Skeletal muscle cell (primary cell): ENCODE measurements at places on chromosomes 12 and 14.

- DNase-seq, result no peak
These were observed 545.2 kb downstream of the BCL11B start for GRCh38 chr14:98726585-98727405.

GRCh38 chr12:93151079-93151762 is 222.1 kb upstream of the EEA1 start:
- no peak for DNase-seq

GRCh38 chr12:117580718-117581062 is 219.3 kb upstream of the NOS1 start:
- DNase-seq, result no peak

GRCh38 chr12:52300796-52301691 is 9.7 kb upstream of the KRT81 start:
- DNase-seq, result no peak

GRCh38 chr12:32681272-32681671 is 2.2 kb downstream of the DNM1L start:
- DNase-seq, result no peak

DNA sequence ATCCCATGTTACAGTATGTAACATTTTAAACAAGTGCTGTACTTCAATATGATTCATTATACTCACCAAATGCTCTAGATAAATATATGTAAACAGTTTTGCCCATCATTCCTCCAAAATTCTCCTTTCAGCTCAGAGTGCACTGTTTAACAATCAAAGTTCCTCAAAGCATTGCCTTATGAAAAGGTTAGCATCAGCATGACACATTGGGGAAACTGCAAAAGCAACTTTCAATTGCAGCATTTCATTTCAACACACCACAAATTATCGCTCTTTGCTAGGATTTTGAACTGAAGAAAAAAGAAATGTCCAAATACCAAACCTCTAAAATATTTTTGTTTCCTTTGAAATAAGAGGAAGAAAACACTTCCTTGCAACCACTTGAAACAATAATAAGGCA is 413.2 kb downstream of the FLRT2 start:
- no peak for DNase-seq

DNA sequence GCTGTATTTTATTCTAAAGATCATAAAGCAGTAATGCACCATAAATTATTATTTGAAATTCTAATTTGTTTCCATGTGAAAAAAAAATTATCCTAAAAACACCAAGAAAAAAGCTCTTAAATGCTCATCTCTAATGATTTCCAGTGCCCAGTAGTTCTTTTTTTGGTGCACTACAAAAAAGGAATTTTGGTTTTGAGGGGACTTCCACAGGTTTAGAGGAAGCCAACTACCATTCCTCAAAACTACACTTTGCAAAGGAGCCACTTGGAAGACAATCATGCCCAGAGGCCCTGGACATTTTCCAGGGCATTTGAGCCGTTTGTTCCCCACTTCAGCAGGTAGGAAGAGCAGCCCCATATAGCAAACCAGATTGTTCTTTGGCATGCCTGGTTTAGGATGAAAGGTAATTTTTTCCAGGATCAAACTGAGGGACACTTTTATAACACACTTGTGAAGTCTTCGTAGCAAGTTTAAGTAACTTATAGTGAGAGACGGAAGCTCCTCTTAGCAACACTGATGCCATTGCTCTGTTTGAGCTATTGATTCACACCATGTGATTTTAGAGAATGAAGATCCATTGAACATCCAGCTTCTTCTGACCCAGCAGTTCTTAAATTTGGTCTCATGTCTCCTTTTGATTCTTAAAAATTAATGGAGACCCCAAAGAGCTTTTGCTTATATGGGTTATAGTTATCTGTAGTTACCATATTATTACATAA is 187.9 kb downstream of the ETV6 start:
- DNase-seq, result no peak

- no peak for DNase-seq
These were observed 37.5 kb upstream of the DAAM1 start for GRCh38 chr14:59150990-59151389.
